ENCODE measurements at places on chromosomes 6 and 20. TPM values are rescaled to one million over a fixed set of nuclear protein-coding genes. Genes with fewer than 3 reads are reported as not detected.

Gene BMP6
- total RNA-seq, result 2.1 TPM

GRCh38 chr6:139271056-139271455, 20.7 kb downstream of the TXLNB start:
- DNase-seq, result no peak

DNA sequence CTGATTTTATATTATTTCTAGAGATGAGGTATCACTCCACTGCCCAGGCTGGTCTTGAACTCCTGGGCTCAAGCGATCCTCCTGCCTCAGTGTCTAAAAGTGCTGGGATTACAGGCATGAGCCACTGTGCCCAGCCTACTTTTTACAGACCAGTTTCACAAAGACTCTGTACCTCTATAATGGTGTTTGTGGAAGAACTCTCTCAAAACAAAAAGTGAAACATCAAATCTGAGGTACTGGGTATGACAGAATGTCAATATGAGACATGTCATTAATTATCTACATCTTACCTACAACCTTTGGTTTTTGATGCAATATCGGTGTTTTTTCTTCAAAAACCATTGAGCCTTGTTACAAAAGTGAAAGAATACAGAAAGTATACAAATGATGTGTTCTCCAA, 49.4 kb upstream of the MCM9 start:
- DNase-seq, result no peak

DNA sequence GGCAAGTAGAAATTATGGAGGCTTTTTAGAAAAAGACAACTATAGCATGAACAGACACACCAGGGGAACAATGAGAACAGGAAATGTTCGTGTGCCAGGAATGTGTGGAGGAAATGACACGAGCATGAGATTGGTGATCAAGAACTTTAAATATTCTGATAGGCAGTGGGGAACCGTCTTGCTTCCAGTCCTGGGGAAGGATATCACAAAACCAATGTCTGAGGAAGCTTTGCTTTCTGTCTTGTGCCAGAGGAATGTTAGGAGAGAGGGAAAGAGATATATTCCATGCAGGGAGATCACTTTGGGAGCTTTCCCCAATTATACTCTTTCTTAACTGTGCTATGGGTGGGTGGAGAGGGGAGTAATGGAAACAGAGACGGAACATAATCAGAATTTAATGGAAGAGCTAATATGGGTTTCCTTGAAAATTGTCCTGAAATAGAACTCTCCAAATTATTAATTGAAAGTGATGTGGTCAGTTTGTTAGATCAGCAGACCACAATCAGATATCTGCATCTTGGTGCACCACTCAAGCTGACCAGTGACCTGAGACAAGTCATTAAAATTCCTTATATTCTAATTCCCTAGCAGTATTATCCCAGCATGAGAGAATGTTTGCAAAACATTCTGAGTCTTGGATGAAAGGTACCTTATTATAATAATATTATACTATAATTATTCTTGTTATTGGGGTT, 178.2 kb downstream of the SOX4 start:
- DNase-seq, result no peak

DNA sequence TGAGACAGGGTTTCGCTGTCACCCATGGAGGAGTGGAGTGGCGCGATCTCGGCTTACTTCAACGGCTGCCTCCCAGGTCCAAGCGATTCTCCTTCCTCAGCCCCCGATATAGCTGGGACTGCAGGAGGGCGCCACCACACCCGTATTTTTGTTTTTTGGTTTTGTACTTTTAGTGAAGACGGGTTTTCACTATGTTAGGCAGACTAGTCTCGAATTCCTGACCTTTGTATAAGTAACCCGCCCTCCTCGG, 115.4 kb upstream of the BTN3A2 start:
- peak; percentile 48 for DNase-seq

DNA sequence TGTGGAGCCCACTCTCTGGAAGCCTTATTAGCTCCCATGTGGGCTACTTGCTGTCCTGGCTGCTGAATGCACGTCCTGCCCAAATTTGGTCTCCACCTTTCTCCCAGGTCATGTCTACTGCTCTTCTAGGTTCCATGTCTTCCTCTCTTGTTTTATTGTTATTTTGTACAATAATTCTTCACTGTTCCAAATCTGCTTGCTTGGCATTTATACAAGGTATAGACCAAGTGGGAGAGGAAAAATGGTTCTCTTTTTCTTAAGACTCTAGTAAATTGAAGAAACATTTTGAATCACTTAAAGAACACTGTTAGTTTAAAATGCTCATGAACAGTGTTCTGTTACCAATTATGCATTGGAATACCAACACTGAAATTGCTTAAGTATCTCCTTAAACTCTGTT, 81.6 kb upstream of the SCP2D1 start:
- no peak for DNase-seq

GRCh38 chr6:30130887-30131862, 4.8 kb upstream of the TRIM40 start:
- DNase-seq, result peak; percentile 78

GRCh38 chr6:7914991-7915789, 4.6 kb upstream of the TXNDC5 start:
- no peak for DNase-seq

DNA sequence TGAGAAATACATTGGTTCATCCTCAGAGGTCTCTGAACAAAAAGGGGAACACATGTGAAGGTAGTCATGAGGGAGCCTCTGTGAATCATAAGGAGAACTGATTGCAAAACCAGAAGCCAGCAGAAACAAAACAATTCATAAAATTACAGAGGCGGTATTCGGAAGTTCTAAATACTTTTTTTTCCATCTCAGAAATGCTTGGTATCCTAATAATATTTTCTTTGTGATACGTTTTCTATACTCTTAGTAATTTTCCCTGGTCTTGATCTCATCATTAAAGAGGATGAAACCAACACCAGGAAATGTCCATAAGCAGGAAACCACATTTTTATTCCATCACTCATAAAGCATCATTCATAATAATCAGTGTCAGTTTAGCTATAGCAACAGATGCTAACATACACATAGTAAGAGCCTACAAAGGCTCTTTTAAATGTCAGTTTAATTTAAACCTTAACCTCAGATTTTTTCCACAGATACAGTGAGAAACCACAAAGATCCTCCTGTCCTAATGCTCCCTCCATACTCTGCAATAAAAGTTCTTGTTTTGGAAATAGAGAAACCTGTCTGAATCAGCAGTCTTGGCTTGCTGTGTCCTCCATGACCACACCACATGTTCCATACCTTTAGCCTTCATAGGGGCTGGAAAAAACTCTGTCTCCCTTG, 29.2 kb downstream of the SGK1 start:
- no peak for DNase-seq

Measured in colonic mucosa (tissue), 4 donors.